Fibroblast of skin of right quadriceps (primary cell): ENCODE measurements at places on chromosomes 13 and 19.

DNA sequence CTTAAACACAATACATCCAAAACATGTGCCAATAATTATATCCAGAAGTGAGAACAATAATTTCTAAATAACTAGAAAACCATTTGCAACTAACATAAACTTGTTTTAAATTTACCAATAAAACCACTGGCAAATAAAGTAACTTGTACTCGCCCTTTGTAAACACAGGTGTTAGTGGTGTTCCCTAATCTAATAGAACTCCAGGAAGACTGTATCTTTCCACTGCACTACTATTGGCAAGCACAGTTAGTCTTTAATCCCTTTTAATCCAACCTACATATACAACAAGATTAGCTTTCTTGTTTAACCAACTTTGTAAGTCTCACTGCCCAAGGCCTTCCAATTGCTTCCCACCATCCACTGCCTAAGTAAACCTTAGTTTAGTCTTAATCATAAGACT is 79.5 kb downstream of the PCDH9 start:
- DNase-seq = no peak

- DNase-seq = no peak
These were observed 13.2 kb downstream of the SPACA6 start for GRCh38 chr19:51706296-51706695.

DNA sequence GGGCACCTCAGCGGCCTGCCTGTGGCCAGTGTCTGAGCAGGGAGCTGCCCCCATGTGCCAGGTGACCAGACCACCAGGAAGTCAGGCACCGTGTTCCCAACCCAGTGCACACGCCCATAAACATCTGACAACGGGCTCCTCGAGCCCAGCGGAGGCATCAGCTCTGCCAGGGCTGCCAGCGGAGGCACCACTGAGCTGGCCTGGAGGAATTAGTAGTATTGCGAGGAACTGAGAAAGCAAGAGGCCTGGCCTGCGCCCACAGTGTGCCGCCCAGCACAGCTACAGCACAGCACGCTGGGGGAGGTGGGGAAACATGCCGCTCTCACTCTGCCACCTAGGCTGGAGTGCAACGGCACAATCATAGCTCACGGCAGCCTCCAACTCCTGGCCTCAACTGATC is 44.6 kb downstream of the ANKRD27 start:
- no peak for DNase-seq

DNA sequence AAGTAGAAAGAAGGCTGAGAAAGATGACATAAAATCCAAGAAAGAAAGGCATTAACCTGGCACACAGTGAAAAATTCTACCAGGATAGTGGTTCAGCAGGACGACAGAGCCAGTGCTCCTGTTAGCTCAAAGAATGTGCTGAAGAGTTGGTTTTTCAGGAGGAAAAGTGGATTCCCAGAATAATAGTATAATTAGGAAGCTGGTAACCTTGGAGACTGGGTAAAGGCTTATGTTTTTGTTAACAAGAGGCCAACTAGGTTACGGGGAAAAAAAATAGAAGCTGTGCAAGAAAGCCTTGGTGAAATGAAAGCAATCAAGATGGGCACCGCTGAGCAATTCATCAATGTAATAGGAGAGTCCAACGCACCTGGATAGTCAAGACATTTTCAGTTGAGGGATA is 54.7 kb downstream of the SLC15A1 start:
- no peak for DNase-seq

GRCh38 chr13:71374471-71375049 is 492.4 kb downstream of the DACH1 start:
- no peak for DNase-seq

- DNase-seq = no peak
These were observed 22.8 kb upstream of the ZBTB7A start for GRCh38 chr19:4089400-4089908.

DNA sequence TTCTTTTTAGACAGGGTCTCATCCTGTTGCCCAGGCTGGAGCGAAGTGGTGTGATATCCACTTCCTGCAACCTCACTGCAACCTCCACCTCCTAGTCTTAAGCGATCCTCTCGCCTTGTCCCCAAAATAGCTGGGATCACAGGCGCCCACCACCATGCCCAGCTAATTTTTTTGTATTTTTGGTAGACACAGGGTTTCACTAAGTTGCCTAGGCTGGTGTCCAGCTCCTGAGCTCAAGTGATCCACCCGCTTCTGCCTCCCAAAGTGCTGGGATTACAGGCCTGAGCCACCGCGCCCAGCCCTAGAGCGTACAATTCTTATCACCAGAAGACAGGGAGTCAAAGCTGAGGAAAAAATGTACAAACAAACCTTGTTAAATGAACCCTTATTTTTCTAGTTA is 4.5 kb upstream of the ELOF1 start:
- DNase-seq = no peak

- DNase-seq = no peak
These were observed 99.0 kb downstream of the ZNF429 start for GRCh38 chr19:21604351-21604926.
